H54 (cell line): ENCODE measurements at places on chromosomes 16 and 17.

GRCh38 chr17:63178530-63178929, 212.5 kb downstream of the TANC2 start:
- no peak for DNase-seq

GRCh38 chr16:1691276-1691675, 13.2 kb downstream of the JPT2 start:
- DNase-seq, result no peak

GRCh38 chr16:12723681-12724080, 80.0 kb downstream of the CPPED1 start:
- peak; percentile 22 for DNase-seq

- no peak for DNase-seq
These were observed at the start of gene STX1B for GRCh38 chr16:31010585-31011325. TSS of gene STX1B (minus strand) at chr16:31010638. CDS start at chr16:31010396, 242 bp downstream.

DNA sequence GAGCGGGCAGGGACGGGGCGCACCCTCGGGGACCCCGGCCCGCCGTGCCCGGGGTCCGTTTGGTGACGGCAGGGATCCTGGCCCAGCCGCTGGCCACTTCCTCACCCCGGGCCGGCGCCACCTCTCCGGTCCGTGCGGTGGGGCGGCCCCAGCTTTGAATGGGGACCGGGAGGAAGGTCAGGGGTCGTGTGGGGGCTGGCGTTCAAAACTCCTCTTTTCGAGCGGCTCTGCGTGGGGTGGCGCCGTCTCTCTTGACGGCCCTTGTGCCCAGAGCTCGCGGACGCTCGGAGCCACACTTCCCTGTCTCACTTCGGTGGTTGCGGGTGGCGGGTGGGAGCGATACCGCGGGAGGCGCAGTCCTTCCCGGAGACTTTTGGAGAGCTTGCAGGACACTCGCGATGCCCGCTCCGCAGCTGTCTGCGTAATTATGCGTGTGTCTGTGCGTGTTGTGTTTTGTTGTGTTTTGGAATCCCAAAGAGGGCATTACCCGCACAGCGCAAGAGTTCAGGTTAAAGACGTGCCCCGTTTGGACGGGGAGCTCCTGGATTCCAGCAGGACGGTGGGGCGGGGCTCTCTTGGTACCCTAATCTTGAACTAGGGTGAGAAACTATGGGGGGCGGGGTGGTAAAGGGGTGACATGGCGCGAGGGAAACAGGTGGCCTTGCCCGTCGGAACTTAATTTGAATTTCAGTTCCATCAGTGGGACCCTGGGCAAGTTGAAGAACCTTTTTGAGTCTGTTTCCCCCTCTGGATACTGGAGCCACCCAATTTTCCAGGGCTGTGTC, 637 bp downstream of the PLCG2 start:
- DNase-seq, result no peak

- peak; percentile 79 for DNase-seq
These were observed 15.4 kb downstream of the TBX4 start for GRCh38 chr17:61467416-61468262.

DNA sequence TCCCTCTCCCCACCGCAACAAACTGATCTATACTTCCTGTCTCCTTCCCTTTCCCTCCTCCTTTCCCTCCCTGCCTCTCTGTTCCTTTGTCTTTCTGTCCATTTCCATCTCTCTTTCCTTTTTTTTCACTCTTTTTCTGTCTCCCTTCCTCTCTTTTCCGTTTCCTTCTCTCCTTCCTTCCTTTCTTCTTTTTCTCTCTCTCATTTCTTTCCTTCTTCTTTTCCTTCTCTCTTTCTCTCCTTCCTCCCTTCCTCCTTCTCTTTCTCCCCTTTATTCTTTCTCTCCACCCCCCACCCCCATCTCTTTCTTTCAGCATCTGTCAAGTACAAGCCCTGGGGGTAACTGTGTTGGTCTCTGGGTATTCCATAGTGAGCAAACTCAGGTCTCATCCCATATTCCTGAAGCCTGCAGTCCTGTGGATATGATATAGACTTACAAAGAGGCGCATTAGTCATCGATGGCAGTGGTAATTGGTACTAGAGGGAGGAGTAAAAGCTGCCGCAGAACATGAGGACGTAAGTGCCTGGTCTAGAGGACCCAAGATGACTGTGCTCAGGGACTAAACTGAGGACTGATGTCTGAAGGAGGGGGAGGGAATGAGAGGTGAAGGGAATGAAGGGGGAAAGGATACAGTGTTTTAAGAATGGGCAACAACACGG, 50.4 kb downstream of the VAT1L start:
- no peak for DNase-seq

DNA sequence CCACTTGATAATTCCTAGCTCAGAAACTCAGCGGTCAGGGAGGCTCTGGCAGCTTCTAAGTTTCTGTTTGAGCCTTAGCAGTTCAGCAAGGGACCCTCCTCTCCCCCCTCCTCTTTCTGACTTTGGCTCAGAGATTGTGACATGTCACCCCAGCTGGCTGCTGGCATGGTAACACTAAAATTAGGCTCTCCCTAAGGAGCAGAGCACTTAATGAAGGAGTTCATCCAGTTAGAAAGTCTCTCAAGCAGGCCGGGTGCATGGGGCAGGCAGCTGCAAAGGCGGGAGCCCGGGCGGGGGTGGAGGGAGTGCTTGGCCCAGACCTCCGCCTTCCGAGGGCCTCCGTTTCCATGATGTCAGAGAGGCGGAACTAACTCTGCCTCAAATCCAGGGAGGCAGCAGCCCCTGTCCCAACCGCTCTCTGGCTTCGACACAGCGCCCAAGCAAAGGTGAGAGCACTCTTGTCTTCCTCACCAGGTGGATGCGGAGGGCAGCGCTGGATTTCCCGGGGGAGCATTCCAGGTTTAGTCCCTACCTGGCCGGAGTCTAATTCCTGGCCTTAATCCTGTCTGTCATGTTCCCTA, 128.0 kb upstream of the PLCG2 start:
- no peak for DNase-seq
